Renal cortex interstitium (tissue), 15 donors: ENCODE measurements at places on chromosomes 11 and 22.

DNA sequence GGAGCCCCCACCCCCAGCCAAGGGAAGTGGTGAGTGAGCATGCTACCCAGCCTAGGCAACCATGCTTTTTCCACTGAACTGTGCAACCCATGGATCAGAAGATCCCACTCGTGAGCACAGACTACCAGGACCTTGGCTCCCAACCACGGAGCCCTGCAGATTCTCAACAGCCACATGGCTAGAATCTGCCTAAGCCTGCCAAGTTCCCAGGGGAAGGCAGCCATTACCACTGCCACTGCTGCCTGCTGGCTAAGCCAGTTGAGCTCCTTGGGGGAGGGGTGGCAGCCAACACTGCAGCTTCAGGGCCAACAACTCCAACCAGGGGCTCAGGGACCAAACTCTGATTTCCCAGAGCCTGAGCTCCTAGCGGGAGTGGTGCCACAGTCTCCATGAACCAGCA is 195.8 kb downstream of the DLG2 start:
- no peak for DNase-seq

DNA sequence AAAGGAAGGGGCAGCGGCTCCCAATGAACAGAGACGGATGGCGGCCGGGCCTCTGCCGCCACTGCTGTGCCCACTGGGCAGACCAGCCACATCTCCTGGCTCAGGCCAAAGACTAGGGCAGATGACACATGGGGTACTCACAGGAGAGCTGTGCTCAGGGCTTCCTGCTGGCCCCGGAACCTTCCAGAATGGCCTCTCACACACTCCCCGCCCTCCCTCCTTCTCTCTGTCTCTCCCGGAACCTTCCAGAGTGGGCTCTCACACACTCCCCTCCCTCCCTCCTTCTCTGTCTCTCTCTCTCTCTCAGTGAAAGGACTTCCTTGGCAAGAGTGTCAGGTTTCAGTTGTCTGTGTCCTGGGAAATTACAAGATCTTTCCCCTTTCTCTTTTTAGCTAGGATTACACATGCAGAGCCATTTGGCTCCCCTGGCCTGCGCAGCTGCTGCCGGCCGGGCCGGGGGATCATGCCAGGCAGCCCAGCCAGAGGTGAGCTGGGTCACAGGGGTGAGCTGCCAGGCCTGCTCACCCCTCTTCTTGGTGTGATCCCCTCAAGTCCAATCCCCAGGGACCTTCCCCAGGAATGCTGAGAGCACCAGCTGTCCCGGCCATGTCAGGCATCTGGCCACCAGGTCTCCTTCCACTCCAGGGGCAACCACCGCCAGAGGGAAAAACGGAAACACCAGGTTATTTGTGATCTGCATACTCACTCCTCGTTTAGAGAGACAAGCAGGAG is 45.3 kb upstream of the ADA2 start:
- DNase-seq, result no peak

DNA sequence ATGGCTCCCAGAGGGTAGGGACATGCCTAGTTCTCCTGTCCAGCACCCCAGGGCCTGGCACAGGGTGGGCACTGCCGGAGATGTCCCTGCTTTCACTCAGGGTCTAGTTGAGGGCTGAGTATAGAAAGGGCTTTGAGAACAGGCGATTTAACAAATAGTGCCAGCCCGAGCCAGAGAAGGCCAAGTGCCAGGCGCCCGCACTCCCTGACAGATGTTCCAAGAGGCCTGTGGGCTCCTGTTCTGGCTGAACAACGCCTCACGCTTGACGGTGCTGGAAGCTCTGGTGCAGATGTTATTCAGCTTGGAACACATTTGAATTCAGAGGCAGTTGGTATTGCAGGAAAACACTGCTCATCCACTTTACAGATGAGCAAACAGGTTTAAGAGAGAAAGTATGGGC is 46.5 kb downstream of the NFAM1 start:
- DNase-seq, result no peak

DNA sequence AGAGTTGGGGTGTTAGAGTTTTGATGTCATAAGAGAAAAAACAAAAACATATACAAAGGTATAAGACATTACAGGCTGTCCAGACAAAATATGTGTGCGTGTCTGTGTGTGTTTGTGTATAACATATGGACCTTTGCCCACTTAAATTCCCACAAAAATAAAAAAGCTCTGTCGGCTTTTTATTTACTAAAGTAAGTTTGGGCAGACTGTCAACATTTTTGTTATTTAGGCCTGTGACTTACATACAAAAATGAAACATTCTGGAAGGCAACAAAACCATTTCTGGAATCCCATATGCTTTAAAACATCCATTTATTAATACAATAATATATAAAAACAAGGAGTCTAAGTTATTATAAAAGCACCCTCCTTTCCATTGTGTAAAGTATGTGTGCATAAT is 960.1 kb upstream of the FAT3 start:
- no peak for DNase-seq

DNA sequence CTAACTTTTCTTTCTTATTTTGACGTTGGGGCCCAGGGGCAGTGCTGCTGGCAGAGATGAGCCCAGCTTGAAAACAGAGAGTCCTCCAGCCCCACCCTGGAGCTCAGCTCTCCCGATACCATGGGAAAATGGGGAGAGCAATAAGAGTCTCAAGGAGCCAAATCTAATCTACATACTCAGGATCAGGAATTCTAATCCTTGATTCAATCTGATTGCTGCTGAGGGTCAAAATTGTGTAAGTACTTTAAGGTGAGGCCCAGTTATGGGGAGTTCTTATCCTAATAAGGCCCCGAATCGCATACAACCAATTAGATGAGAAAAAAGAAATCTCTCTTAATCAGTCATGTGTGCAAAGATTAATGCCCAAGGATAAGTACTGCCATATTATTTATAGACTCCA is 202.9 kb downstream of the FAM76B start:
- DNase-seq, result no peak

DNA sequence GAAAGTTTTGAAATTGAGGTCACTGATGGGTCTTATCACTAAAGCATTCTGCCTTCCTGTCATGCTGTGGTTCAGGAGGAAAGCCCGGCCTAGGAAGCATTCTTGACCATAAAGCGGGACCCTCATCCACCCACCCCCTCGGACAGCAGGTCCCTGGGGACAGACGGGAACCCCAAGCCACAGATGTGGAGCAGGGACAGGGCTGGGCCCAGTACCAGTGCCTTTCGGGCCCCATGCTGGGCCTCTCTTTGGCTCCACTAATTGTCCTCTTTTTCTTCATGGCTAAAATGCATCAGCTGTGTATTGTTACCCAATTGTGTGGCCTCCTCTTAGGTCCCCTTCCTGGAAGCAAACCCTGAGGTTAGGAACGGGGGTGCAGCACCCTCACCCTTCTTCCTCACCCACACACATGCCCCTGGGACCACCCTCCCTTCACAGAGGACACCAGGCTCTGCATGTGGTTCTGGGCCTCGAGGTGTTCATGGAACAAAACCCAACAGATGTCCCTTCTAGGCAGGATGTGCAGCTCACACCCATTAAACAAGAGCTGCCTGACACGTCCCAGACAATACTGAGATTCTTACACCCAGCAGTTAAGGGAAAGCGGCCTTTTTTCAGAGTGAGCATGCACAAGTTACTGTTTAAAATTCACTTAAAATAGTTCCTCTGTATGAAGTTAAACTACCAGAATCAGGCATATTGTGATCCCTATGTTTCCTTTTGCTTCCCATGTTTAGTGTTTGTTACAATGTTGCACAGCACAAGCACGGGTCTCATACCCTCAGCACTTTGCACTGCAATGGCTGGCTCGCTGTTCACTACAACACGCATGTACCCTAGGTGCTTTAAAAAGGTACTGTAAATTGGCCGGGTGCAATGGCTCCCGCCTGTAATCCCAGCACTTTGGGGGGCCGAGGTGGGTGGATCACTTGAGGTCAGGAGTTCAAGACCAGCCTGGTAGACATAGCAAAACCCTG is 807.6 kb downstream of the BRD1 start:
- no peak for DNase-seq

- no peak for DNase-seq
Measured at GRCh38 chr22:37197451-37198257, 9.6 kb upstream of the C1QTNF6 start.

- DNase-seq, result no peak
Measured at GRCh38 chr11:117182551-117182935, 4.0 kb downstream of the SIDT2 start.

- no peak for DNase-seq
Measured at GRCh38 chr11:61122761-61123160, 20.5 kb downstream of the CD5 start.

- DNase-seq, result no peak
Measured at GRCh38 chr22:30294066-30294465, 4.8 kb upstream of the CASTOR1 start.

DNA sequence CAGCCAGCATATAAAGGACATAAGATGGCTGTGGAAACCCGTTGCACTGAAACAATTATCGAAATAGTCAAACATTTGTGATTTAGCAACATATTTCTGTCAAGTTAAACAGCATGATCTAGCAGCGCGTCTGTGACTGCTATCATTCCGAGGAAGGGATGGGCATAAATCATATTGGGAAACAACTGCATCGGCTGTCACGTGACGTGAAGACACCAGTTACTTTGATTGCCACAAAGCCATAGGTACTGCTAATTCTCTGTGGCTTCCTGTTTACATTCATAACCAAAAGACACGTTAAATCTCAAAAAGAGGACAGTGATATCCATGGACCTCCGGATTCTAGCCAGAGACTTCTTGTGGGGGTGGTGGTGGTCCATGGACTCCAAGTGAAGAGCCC is 87.8 kb downstream of the CACNA1I start:
- DNase-seq, result no peak

- DNase-seq, result no peak
Measured at GRCh38 chr11:72569966-72570892, 104.0 kb downstream of the PDE2A start.

- no peak for DNase-seq
Measured at GRCh38 chr11:75627906-75628668, 40.8 kb downstream of the MAP6 start.
